AG04450 (cell line): ENCODE measurements at places on chromosomes 1 and 21.

DNA sequence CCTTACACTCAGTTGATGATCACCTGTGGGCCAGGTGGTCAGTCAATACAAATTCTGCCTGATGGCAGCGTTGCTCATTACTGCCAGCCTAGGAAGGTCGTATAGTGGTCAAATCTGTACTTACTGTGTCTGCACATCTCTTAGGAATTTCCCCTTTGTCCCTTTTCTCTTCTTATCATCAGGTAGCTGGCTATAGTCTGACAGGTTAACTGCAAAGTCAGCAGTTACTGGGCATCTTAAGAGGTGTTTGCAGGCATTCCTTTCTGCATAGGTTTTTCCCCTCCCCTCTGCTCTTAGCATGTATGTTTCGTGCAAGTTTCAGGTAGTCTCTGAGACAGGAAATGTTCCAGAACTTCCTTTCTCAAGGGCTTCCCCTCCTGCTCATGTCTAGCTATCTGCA, 298.7 kb downstream of the LRRIQ3 start:
- DNase-seq = no peak

DNA sequence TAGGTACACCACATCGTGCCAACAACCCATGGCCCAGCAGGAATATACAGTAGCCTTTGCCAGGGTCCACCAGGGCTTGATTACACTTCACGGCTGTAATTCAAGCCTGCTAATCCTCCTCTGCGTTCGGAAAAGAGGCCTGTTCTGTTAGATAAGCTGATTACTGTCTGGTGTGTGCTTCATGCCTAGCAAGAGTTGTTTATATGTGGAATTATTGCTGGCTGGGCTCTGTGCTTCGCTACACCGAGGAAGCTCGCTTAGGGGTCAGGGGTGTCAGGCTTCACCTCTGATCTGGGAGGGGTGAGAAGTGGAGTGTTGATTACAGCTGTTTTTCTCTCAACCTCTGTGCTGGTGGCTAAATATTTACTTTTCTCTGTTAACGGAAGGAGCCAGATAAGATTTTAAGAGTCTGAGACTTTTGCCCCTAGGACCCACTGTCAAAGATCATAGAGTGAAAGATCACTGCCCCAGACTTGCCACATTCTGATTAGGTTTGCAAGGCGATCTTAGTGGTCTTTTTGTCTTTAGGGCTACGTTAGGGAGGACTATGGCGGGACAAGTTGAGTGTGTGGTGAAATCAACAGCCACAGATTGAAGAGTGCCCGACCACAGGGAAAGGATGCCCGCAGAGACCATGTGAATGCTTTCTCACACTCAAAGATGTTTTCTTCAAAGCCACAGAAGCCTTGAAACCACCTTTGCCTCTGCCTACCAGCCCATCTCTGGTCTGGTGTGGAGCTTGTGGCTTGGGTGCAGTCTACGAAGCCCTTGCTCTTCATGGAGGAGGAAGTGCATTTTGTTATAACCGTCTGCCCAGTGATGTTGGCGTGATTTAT, 216.1 kb downstream of the PBX1 start:
- DNase-seq = no peak

DNA sequence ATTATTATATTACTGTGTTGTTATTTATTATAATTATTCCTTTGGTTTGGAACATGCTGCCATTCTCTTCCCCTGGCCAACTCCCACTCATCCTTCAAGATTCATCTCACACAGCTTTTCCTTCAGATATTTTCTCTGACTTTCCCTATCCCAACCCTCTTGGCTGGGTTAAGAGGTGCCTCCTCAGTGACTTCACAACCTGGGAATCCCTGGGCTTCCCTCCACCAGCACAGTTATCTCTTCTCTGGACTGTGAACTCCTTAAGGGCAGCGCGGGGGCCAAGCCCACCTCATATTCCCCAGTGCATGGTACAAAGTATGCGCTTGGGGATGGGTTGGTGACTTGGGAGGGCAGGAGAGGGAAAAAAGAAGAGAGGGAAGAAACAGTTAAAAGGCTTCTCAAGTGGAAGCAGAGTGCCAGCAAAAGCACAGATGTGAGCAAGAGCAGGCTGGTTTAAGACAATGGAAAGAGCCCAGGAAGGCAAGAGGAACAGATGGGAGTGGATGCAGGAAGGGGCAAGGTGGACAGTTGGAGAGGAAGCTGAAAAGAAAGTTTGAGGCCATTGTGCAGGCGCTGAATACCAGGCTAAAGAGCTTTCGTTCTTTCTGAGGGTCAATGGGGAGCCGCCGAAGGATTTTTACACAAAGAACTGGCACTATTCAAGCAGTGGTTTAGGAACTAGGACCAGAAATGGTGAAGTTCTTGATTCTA, 132.3 kb downstream of the BEND5 start:
- no peak for DNase-seq

DNA sequence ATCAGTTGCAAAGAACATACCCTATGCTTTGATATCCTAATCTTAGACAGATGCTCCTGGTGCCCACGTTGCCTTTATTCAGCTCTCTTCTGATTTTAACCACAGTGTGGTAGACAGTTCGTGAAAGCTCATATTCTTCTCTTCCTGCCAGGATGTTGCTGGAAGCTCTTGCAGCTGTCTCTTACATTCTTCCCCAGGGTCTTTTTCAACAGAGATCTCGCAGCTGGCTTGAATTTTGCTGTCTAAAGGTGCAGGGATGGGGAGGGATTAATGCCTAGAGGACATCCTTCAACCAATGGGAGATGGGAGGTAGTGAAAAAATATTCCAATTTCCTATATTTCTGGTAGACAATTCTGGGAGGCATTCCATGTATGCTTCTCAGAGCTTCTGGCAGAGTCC, 150.0 kb upstream of the APP start:
- DNase-seq = no peak

GRCh38 chr1:234533034-234533891, 54.3 kb upstream of the TARBP1 start:
- peak; percentile 82 for DNase-seq

- no peak for DNase-seq
Measured at GRCh38 chr1:39332291-39332690, 127.8 kb downstream of the MACF1 start.

DNA sequence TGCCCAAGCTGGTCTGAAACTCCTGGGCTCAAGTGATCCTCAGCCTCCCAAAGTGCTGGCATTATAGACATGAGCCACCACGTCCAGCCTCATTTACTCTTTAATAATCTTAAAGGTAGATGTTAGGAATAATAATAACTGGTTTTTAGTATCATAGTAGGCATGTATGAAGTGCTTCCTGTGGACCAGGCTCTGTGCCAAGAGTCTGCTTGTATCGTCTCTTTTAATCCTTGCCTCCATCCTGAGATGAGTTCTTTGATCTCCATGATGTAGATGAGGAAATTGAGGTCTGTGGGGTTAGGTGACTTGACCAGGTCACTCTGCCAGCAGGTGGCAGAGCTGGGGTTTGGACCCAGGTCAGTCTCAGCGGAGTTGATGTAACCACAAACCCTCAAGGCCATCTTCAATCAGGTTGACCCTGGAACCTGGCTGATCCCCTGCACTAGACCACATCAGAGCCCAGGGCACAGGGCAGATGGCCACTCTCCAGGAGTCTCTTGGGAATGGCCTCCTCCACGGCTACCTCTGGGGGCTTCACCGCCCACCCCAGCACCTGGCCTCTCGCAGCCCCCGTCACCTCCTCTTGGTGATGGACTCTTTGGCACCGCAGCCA, 11.3 kb downstream of the EFHD2 start:
- no peak for DNase-seq

DNA sequence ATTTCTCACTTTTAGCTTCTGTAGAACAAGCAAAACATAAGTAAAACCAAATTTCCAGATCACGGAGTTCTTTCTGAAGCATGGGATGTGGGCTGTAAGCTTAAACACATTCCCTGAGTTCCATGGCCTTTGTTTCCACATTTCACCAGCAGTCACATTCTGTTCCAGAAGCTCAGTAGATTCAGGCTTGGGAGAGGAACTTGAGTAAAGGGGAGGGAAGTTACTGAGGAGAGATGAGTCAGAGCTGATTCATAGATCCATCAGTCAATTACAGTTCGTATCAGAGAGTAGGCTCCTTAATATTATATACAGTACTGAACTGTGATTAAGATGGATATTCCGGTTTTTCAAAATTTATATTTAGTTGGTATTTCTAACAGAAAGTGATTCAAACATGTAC, 614.3 kb downstream of the NCAM2 start:
- peak; percentile 67 for DNase-seq

DNA sequence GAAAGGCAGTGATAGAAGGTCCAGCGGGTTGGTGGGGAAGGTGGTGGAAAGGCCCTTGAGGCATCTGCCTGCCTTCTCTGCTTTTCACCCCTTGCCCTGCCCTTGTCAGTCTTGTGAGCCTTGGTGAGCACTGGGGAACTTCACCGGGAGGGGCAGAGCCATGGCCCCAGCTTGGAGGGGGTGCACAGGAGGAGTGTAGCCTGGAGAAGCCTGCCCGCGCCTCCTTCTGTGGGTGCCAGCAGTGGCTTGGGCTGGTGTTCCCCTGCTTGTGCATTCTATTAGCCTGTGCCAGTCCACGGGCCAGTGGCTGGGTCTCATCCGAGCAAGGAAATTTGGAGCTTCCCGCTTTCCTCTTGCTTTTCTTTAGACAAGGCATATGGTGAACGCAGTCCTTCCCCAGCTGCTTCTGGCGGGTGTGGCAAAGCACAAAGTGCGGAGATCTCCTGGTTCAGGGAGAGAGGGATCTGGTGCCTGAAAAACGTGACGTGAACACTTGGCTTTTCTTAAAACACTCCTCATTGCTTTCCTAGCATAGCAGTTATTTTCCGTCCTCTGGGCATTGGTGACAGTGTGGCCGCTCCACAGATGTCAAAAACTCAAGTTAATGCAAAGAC, 10.6 kb upstream of the B3GALT5 start:
- no peak for DNase-seq

DNA sequence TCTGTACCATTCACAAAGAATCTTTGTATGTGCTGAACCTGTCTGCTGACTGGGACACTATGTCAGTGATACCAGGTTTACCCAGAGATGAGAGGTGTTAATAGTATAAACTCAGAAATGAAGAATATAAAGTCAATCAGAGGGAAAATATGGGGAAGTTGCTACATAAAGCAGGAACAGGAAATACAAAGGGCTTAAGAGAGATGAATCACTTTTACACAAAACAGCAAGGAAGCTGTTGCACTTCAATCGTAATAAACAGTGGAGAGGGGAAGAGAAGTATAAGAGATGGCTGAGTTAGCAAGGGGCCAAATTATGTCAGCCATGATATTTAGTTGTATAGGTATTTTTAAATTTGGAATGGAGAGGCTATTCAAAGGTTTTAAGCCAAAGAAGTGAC, 890.2 kb upstream of the NCAM2 start:
- no peak for DNase-seq

DNA sequence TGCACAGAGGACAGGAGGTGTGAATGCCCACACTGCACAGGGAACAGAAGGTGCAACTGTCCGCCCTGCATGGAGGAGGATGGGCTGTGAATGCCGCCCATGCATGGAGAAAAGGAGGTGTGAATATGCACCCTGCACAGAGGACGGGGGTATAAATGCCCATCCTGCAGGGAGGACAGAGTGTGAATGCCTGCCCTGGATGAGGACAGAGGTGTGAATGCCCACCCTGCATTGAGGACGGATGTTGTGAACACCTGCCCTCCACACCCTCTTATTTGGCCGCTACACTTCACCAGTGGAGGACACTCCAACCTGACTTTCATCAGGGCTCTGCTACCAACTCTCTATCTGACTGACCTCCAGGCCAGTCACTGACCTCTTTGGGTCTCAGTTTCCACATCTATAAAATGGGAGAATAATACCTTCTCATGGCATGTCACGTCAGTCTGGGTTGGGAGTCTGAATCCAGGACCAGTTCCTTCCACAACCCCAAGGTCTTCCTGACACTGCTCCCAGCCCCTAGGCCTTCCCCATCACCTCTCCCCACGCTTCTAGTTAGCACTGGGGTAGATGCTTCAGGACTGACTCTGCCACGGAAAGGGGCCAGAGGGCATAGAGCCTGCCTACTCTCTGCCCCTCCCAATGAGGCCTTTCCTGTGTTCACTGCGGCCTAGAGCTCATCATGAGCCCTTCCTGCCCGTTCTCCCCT, 28.4 kb downstream of the ZBTB17 start:
- DNase-seq = no peak

- no peak for DNase-seq
Measured at GRCh38 chr1:183159960-183160359, 26.1 kb upstream of the LAMC2 start.

DNA sequence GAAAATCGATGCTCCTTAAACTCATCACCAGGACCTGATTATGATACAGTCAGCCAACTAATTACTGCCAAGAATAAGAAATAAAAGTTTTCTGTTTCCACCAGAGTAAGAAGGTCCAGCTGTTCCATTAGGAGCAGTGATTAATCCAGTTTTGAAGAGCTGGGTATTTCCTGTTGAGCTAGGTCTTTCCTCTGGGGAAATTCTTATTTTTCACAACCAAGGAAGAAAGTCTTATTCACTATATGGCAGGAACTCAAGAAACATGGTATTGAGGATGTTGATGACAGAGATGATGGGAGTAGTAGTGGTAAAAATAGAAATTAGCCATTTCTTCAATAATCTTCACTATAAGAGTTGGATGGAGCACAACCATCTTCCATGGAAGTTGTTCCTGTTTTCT, 374.6 kb upstream of the RUNX1 start:
- DNase-seq = no peak

GRCh38 chr1:225666495-225666894, 13.6 kb upstream of the ENAH start:
- DNase-seq = no peak

DNA sequence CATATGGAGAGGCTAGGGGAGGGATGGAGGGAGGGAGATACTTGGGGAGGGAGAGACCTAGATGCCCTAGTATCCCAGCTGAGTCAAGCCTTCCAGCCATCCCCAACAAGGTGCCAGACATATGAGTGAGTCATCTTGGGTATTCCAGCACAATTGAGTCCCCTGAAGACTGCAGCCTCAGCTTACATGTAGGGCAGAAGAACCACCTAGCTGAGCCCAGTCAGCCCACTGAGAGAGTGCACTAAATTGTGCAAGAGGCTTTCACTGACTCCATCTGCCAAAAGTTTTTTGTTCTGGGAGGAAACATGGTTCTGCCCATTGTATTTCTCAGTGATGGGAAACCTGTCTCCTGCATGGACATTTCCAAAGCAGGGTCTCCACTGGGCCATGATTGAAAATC, 76.4 kb downstream of the FOXD2 start:
- no peak for DNase-seq

GRCh38 chr1:226201029-226201593, 14.6 kb upstream of the ACBD3 start:
- no peak for DNase-seq

DNA sequence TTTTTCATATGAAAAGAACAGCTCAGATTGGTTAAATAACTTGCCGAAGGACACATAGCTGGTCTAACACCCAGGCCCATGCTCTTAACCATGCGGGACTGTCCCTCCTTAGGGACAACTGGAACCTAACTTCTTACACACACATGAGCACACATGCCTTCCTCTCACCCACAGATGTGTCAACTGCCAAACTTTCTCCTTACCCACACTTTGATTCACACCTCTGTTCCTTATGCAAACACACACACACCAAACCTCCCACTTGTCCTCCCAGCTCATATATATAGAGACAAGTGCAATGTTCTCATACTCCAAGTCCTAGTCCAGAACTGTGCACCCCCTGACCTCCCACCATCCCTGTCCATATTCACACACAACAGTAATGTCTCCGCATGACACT, 4.3 kb downstream of the RAB25 start:
- no peak for DNase-seq

GRCh38 chr1:239805851-239806772, 285.6 kb upstream of the FMN2 start:
- no peak for DNase-seq

- DNase-seq = no peak
Measured at GRCh38 chr1:3030663-3031381, 9.6 kb downstream of the ACTRT2 start.
